NCI-H774 (cell line): ENCODE measurements at places on chromosomes 6 and 20.
A peak's percentile ranks its signal among the peaks of the same experiment; 100 is the strongest.

DNA sequence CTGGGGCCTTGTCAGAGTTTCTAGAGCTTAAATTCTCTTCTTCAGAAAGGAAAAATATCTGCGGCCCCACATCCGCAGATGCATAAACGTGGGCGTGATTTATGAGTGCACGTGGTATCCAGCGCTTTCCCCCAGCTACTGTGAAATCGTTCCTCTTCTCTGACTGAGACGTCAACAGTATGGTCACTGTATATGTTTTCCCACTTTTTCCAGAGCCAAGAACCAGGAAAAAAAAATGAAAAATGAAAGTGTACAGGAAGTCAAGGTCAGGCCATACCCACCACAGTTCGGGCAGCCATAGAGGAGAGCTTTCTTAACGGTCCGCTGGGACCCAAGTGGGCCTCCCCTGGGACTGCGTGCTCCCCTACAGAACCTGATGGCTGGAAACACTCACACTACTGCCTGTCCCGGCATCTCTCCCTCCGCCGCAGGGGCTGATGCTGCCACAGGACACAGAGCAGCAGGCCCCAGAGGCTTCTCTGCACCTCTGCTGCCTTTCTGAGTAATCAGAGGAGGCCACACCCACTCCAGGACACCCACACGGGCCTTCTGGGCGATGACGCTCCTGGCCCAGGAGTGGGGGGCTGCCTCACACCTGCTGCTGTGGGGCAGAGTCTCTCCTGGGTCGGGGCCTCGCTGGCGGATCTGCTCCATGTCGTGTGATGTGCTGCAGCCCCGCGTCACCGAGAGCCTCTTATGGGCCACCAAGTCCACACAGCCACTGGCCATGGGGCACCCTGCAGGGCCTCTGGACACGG lies 16.4 kb upstream of the STX16 start:
- no peak for DNase-seq

GRCh38 chr6:87907521-87907920 lies 140.1 kb upstream of the SPACA1 start:
- DNase-seq: no peak

DNA sequence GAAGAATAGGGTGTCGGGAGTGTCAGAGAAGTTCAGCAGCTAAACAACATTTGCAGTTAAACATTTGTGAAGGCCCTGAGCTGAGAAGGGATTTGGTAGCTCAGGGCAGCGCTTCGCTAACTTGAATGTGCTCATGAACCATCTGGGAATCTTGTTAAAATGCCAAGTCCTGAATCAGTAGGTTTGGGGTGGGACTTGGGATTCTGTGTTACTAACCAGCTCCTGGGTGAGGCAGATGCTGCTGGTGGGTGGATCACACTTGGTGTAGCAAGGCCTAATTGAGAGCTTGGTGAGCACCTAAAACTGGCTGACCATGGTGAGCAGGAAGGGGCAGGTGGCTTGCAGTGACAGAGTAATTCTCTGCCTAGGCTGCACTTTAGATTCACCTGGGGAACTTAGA lies 5.9 kb downstream of the PTPRA start:
- DNase-seq: no peak

- peak; percentile 94 for DNase-seq
These were observed 814 bp upstream of the HSP90AB1 start for GRCh38 chr6:44245912-44246662.

- peak; percentile 46 for DNase-seq
These were observed 89.1 kb upstream of the PHACTR3 start for GRCh38 chr20:59515013-59515905.

GRCh38 chr6:106138151-106138550 lies 52.0 kb downstream of the PRDM1 start:
- DNase-seq: no peak

DNA sequence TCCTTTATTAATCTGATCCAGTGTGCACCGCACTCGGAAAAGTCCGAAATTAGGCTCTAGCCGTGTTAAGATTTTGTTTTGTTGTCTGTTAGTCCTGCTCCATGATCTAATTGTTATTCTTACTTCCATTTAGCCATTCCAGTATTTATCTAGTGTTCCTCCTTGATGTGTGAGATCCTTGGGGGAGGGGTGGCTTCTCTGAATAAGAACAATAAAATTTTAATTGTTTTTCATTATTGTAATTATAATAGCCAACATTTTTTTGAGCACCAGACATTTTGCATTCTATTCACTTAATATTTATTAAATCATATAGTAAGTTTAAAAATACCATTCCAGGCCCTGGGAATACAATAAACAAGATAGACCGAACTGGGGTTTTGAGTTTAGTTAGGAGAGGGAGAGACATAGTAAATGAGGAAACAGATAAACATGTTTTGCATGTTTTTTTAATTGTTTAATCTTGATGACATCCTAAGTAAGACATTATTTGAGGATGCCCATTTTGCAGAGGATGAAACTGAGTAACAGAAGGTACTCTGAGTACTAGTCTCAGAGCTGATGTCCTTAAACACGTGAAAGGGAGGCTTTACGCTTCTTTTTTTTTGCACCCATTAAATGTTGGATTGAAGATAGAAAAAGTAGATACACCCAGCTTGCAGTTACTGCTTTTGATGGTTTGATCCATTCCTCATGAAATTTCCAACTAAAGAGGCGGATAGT lies 1.2 kb downstream of the CBFA2T2 start:
- no peak for DNase-seq

DNA sequence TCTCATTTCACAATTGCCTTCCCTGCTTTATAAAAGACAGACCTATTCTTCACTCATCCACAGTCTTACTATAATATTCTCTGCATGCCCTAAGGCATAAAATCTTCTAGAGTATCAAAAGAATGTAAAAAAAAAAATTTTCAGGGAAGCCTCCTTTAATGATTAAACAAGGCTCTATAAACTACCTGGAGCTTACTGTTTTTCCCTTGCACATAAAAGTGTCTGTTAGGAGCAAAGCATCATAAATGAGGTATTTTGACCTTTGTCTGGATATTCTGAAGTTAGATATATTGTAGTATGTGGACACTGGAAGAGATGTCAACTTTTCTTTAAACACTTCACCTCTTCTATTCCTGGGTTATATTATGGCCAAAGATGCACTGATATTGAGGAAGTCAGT lies 97.5 kb downstream of the ARHGAP18 start:
- no peak for DNase-seq

GRCh38 chr20:58673119-58673518 lies 19.5 kb upstream of the NPEPL1 start:
- DNase-seq: no peak
